Stimulated activated CD4-positive, alpha-beta T cell treated with anti-CD3 and anti-CD28 coated beads, Interleukin-4, amount 100 ng/mL, for 1 hour (primary cell): ENCODE measurements at places on chromosomes 12 and 14.

DNA sequence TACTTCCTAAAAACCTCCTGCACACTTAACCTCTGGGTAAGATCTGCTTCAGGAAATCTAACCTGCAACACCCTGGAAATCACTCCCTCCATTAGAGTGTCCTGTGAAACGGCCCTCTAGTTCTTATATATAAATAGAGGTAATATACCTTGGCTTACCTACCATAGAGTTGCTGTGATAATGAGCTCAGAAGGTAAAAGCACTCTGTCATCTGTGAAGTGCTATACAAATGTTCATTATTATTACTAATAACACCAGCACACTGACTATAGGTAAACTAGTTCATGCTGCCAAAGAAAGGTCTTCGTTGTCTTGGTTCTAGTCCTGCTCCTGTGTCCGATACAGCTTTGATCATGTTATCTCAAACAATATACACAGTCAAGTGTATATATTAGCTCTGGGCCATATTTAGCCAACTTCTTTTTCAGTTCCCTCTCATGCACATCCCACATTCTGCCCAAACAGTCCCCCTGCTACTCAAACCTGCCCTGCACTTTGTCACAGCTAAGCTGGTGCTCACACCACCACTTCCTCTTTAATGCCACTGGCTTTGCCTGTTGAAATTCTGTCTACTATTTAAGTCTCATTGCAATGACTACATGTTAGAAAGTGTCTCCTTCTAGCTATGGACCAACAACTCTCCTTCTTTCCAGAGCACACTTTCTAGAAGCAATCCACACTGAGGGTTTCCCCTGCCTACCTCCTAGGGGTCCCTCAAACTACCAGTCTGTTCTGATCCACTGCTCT is 5.1 kb downstream of the E2F7 start:
- no peak for DNase-seq

GRCh38 chr14:68380329-68380741 is 412.5 kb downstream of the ZFP36L1 start:
- no peak for DNase-seq

DNA sequence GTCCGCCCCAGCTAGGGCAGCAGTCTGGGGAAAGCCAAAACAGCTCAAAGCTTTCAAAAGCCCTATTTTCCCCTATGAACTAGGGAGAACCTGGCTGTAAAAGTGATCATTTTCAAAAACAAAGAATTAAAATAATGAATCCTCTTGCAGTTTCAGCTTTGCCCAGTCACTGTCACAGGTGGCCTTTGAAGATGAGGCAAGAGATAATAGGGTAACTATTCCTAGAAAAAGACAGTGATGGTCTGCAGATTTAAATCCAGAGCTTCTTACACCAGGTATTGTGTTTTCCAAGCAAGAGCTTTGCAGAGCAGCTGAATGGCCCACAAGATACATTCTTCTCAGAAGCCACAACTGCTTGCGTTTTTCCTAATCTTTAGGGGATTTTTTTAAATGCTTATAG is 80.2 kb upstream of the NUDT4 start:
- no peak for DNase-seq

DNA sequence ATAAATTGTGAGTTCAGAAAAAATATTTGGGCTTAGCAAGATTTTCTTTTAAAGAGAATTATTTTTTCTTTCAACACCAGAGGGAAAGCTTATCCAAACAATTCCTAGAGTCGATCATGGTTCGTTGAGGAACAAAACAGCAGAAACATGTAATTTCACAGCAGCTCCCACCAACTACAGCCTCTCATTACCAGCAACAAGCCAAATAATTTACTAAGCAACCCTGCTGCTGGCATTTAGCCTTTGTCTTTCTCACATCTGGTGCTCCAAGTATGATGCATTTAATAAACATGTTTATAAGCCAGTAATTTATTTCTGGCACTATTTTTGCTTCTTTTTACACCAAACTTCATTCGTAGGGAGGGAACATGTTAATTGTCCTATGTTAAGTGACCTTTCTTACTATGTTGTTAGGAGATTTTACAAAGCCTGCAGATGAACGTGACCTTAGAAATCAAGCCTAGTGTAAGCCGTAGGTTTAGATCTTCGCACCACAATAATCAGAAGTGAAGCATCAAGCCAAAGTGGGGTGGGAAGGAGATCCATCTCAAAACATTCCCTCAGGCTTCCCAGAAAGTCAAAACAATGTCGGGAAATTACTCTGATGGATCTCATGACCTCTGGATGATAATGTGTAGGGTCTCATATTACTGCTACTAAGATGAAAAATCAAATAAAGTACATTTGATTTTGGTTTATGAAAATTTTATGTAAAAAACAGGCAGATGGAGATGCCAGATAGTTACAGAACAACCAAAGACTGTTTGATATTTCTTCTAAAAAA is 128.4 kb downstream of the RPAP3 start:
- DNase-seq, result no peak

DNA sequence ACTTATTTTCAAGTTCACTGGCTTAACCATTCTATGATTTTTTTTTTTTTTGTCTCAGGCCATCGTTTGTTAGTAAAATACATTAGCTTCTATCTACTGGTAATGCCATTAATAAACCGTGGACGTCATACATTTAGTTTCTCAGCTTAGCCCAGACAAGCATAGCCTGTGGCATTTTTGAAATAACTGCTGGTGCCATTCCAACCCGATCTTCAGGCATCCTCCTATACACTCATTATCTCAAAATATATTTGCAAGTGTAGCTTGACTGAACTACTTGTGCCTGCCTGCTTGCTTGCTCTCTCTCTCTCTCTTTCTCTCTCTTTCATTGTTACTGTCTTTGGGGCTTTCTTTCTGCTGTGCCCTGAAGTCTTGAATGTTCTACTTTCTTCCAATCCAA is 12.7 kb upstream of the MBIP start:
- DNase-seq, result no peak

DNA sequence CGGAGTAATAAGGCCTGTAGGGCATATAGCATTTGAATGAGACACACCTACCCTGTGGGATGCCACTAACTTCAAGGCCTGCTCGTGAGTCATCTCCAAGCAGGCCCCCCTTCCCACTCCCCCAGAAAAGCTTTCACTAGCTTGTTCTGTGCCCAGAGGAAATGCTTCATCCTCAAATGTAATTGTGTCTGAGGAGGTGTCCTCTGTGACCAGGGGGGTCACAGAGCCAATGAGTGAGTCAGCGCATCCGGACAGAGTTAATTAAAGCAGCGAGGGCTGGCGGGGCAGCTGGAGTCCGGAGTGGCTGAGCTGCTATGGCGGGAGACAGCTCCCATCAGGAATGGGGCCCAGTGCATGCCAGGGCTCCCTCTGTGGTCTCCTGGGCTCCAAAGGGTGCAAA is 27.0 kb upstream of the ESRRB start:
- no peak for DNase-seq

DNA sequence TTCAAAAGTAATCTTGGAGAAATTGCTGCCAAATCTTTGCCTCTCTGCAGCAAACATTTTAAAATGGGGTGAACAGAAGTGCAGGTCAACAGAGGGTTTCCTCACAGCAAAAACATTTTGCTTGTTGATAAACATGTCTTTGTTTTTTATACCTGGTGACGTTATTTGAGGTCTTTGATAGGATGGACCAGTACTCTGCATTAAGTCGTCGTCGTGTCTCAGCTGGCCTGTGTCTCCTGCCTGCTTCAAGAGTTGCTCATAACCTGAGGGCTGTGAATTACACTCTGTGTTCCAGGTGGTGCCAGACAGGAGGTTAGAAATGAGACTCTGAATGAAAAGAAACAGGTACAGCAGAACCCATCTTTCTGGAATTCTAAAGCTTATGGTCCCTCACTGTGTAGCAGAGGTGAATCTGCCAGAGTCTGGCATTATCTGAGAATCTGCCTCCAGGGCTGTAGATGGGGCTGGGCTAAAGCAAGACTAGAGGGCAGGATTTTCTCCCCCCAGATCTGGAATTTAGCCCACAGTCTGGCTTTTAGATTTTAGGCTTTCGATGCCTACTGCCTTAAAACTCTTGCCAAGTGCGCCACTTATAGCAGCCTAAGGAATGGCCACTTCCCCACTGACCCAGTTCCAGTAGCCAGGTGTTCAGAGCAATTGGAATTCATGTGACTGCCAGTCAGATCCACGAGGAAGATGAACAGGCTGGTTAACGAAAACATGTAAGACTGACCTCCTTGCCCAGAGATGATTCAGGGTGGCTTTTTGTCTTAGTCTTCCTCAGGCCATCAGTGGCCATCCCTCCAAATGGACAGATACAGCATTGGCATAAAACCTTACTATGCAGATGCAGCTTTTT is 161.2 kb downstream of the PRKCH start:
- DNase-seq, result no peak

DNA sequence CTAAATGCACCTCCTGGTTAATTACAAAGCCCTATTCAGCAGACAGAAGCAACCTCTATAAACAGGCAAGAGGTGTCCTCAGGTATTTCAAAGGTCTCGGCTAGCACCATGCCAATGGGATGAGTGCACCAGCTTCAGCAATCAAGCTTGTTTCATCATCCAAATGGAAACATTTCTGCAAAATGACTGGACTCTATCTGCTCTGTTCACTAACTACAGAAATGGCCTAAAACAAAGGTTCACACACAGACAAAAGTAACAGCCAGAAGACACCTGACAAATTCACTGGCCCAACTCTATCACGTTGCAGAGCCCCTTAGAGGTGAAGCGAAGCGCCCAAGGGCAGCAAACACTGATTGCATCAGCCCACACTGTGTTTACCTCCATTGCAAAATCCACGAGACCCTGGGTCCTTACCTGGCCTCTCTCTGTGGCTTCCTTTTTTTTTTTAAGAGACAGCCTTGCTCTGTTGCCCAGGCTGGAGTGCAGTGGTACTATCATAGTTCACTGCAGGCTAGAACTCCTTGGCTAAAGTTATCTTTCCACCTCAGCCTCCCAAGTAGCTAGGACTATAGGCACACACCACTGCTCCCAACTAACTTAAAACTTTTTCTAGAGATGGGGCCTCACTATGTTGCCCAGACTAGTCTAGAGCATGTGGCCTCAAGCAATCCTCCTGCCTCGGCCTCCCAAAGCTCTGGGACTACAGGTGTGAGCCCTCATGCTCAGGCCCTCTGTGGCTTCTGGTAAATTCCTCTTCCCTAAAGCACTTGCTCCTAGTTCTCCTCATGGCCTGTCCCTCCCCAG is 8.5 kb upstream of the SYNE3 start:
- no peak for DNase-seq

- DNase-seq, result no peak
These were observed 14.2 kb downstream of the PTGER2 start for GRCh38 chr14:52328276-52328675.

DNA sequence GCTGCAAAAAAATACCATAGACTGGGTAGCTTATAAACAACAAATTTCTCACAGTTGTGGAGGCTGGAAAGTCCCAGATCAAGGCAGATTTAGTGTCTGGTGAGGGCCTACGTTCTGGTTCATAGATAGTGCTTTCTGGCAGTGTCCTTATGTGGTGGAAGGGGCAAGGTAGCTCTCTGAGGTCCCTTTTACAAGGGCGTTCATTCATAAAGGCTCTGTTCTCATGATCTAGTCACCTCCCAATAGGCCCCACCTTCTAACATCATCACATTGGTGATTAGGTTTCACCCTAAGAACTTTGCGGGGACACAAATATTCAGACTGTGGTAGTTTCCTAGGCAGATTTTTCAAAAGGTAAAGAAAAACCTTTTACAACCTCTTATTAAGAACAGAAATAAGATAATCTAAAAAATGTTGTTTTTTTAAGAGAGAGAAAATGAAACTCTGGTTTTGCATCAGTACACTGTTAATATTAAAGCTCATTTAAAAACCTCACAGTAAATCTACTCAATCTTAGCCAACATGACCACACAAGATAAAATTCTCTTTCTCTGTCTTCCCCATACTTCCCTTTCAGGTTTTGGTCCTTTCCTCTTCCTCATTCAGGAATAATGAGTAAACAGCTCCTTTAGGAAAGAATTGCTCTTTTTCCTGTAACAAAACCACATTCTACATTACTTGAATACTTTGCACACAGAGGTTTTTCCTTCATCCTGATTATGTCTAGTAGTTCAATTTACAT is 117.5 kb downstream of the UNC79 start:
- no peak for DNase-seq

- DNase-seq, result no peak
These were observed 77.8 kb upstream of the GRIP1 start for GRCh38 chr12:66756631-66757030.

GRCh38 chr12:65278576-65279368 is at the start of gene MSRB3:
MSRB3 (plus strand) TSS chr12:65278683; CDS start chr12:65308580, 29,897 bp downstream.
- DNase-seq, result peak; percentile 11

- no peak for DNase-seq
These were observed 97.2 kb upstream of the SFSWAP start for GRCh38 chr12:131613678-131614077.

DNA sequence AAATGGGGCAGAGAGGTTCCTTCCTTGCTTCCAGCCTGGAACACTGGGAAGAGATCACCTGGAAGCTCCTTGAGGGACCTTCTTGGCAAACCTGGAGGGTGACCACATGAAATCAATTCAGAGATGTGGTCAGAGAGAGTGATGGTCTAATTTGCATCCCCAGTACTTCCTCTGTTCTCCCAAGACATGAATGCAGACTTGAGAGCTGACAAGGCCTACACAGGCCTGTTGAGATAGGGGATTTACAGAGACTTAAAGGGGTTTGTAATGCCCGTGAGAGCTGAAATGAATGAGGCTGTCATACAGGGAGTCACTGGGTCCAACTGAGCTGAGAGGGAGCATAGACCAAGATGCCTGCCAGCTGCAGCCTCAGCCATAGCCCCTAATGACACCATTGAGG is 45.1 kb downstream of the TMX1 start:
- DNase-seq, result no peak

DNA sequence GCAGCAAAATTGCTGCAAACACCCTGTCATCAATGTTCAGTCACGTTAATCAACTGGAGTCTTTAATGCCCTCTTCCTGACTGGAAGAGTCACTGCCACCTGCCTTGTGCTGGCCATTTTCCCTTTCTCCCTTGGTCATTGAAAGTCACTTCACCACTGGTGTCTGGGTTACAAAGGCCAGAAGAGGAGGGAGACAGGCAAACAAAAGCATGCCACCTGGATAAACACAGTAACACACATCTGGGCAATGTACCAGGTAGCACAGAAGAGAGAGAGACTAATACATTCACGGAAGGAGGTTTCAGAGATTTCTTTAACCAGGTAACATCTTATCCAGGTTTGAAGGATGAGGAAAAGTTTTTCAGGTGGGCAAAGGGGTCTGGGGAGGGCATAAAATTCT is 32.7 kb downstream of the GPHB5 start:
- no peak for DNase-seq
